ENCODE measurements at places on chromosomes 5 and 9.

- no peak for DNase-seq
Measured at GRCh38 chr9:69922646-69923045, 102.0 kb downstream of the CFAP95 start.

- no peak for DNase-seq
Measured at GRCh38 chr5:21007781-21008180, 1019.8 kb upstream of the CDH18 start.

DNA sequence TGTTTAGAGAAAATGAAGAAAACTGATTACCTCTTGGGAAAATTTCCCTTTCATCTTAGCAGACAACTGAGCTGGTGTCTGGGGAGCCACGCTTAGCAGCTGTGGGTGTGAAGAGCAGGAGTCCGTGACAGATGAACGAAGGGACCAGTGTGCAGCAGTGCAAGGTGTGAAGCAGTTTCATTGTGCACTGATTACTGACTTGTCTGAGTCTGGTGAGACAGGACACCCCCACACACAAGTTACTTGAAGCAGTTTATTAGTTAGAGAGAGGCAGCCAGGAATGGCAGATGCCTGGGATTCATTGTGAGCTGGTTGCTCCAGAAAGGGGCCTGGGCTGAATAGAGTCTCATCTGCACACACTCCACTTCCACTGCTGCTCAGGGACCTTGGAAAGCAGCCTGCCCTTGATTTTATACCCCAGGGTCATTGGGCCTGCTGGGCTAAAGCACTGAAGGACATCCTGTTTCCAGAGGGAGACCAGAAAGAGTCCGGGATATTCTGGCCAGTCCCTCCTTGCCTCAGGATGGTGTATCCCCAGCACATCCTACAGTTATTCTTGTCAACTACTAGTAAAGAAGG, 47.4 kb downstream of the FBXL7 start:
- no peak for DNase-seq

DNA sequence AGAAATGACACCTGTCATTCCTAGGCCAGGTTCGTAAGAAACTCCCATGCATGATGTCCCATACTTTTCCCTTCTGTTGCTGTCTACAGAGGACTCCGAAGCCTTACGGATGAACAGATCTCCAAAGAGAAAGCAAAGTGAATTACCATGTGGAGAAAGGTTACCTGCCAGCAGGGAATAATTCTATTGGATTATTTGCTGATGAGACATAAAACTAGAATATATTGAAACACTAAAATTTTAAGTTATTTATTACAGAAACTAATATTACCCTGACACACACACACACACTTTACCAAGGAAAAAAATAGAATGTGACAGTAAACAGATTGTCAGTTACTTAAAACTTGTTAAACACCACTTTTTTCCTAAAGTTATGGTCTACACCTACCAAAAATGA, 452.7 kb upstream of the DAB2 start:
- no peak for DNase-seq

DNA sequence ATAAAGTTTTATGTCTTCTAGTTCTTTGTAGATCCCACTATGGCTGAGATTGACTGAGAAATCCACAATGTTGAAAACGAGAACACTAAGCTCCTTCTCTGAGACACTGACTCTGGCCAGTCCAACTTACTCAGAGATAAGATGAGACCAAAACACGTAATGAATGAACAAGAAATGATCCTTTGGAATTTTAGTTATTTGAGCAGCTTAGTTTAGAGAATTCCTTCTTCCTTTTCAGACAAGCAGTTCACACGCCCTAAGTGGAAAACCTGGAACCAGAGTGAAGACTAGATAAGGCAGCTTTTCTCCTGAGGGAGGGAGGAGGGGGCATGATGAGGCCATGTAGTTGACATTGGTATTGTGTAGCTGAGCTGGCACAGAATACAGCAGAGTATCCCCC, 139.6 kb downstream of the GABRB2 start:
- DNase-seq: no peak

DNA sequence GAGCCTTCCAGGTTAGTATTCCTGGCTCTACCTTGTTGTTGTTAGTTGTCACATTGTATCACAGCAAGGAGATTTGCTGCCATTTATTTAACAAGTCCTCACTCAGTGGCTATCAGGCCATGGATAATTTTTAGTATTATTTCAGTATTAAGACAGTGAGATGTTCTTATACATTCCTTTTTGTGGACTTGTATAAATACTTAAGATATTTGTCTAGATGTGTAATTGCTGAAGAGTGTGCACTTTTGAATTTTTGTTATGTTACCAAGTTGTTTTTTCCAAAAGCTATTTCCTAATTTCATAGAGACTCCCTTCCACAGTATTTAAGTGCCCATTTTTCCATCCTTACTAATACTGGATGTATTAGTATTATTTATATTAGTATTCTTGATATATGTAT, 22.0 kb downstream of the SLC36A1 start:
- no peak for DNase-seq

DNA sequence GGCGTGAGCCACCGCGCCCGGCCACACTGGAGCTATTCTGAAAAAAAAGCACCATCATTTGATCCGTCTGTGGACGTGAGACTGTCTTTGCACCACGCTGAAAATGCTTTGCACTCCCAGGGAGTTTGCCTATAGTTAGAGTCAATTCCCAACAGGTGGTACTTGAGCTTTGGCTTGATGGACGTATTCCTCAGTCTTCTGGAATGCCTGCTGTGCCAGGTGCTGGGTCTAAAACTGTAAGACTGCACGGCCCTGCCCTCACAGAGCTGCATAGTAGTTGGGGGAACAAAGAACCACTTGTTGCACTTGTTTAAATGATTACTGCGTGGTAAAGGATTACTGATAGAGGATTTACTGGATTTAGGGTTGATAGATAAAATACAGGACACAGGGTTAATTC, 3.4 kb upstream of the CCNO start:
- DNase-seq: no peak

DNA sequence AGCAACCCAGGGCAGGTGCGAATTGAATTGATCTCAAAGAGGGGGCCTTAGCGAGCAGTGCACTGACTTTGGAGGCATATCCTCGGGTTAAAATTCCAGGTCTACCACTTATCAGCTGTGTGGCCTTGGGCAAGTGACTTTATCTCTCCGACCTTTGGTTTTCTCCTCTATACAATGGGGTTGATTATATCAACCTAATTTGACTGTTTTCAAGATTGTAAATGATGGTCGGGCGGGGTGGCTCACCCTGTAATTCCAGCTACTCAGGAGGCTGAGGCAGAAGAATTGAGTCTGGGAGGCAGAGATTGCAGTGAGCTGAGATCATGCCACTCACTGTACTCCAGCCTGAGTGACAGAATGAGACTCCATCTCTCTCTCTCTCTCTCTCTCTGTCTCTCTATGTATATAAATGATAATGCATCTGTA, 18.7 kb downstream of the SPRY4 start:
- DNase-seq: no peak

GRCh38 chr5:179858241-179858585, 404 bp downstream of the MRNIP start:
- no peak for DNase-seq

- DNase-seq: no peak
Measured at GRCh38 chr9:27377147-27377807, 80.3 kb upstream of the EQTN start.

GRCh38 chr5:45038366-45038987, 229.7 kb downstream of the MRPS30 start:
- DNase-seq: no peak

DNA sequence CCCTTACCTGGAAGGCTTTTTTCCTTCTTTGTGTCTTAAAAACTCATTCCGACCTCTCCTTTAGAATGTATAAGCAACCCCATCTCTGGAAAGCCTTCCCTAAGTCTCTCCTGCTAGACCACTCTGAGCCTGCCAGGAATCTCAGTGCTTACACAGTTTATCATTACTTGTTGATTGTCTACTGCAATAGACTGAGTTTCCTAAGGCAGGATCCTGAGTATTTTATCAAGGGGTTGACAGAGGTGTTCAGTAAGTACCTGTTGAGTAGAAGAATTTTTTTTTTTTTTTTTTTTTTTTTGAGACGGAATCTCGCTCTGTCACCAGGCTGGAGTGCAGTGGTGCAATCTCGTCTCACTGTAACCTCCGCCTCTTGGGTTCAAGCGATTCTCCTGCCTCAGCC, 2.6 kb upstream of the TJP2 start:
- DNase-seq: no peak

- no peak for DNase-seq
Measured at GRCh38 chr9:126673689-126674364, 60.1 kb downstream of the LMX1B start.

DNA sequence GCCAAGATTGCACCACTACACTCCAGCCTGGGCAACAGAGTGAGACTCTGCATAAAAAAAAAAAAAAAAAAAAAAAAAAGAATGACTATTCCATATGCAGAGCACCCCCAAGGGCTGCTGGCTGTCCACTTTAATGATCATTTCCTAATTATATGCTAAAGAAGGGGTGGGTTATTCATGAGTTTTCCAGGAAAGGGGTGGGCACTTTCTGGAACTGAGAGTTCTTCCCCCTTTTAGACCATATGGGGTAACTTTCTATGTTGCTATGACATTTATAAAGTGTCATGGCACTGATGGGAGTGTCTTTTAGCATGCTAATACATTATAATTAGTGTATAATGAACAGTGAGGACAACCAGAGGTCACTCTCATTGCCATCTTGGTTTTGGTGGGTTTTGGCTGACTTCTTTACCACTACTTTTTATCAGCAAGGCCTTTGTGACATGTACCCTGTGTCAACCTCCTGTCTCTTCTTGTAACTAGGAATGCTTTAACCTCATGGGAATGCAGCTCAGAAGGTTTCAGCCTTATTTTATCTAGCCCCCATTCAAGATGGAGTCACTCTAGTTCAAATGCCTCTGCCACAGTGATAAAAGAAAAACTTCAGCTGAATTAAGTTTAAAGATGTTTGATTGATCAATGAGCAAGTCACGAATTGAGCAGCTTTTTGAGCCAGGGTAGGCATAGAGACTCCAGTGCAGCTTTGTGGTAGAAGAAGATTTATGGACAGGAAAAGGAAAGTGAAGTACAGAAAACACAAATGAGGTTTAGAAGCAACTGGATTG, 7.1 kb upstream of the NANS start:
- no peak for DNase-seq

DNA sequence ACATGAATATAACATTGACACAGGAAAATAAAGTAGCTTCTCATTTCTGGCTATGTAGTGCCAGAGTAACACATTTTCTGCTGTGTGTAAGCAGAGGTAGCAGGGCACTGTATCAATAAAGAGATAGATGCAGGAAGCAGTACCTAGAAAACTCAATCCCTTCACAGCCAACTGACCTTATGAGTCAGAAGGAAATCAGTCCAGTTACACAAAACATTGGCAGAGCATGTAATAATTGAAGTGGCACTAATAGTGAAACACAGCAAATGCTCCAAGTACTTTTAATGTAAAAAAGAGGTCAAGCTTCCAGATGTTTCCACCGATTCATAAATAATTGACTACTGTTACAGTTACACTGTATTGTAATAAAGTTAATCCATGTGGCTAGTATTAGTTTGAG, 706.6 kb downstream of the EFNA5 start:
- DNase-seq: no peak

- no peak for DNase-seq
Measured at GRCh38 chr5:146111409-146111808, 6.0 kb upstream of the PLAC8L1 start.

DNA sequence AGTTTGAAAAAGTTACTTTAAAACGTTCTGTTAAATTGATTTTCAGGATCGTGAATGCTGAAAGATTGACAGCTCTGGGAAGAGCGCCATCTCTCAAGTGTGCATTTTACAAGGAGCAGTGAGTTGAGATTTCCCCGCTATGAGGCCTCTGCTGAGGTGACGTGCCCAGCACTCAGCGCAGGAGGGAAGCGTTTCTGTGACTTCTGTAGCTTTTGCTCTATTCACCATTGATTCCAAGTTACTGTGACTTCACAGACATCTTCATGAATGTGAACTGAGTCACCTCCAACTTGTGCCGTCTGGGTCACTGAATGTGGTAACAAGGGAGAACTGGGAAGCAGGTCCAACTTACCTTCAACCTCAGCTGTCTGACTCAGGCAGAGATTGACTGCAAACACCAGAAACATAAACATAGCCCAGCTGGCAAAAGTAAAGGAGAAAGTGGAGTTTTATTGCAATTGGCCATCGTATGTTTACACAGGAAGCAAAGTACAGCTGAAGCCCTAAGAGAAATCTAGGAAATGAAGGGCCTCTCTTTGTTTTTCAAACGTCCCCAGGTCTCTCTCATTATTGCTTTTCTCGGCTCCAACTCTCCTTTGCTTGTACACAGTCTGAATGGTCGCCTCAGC, 428.8 kb upstream of the CLINT1 start:
- DNase-seq: no peak

DNA sequence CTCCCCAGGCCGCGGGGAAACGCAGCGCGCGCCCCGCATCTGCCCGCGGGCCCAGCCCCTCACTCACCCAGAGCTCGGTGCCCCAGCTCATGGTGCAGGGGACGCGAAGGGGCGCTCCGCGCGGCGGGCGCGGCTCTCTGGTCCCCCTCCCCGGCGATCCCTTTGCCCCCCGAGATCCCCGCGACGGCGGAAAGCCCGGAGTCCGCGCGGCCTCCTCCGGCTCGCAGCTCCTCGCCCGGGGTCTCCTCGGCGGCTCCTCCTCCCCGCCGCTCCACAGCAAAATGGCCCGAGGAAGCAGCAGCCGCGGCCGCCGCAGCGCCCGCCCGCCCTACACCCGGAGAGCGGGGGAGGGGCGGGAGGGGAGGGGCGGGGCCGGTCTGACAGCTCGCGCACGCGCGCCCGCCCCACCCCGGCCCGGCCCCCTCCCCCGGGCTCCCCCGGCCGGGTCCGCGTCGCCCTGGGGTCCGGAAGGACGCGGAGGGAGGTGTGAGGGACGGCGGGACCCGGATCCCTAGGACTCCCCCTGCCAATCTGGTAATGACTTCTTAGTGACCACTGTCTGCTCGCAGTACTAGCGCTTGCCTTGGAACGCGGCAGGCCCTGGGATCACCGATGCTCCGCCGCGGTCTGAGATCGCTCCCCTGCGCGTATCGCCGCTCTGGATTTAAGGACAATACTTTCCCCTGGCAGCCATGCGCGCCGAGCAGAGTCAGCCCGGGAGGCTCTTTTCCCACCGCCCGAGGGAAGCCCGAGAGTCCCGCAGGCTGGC, at the start of gene FNBP1:
Gene FNBP1 (minus strand): TSS at position 305 of the 769 bp plus-strand sequence. CDS start 214 bp downstream, at position 91.
- no peak for DNase-seq

DNA sequence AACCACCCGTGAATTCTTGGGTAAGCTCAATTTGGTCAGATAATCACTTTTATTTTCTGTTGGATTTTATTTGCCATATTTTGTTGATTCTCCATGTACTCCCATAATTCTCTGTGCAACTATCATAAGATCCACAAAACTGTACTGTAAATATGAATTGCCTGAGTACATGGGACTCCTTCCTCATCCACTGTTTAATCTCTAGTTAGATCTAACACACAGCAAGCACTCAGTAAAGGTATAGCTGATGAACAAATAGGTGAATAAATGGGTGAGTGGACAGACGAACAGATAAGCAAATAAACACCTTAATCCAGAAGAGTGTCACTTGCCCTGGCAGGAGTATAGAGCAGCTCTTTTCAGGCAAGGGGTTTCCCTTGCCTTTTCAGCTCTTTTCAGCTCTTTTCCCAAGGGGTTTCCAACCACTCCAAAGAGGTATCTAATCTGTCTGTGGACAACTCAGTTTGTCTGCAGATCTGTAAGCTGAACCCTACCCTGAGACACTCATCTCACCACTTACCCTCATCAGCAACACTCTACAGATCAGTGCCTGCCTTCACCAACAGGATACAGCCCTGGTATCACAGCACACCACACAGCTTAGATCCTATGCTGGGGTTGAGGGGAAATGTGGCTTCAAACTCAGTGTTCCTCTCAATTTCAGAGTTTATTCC, 51.2 kb downstream of the SIL1 start:
- DNase-seq: no peak

- no peak for DNase-seq
Measured at GRCh38 chr5:139383275-139383992, at the start of gene SLC23A1. Gene SLC23A1, minus strand, starts transcription at chr5:139383297. Its CDS starts 44 bp downstream, at chr5:139383253.

Data from esophagus squamous epithelium (tissue), 5 donors.